Kidney (tissue), 22 donors: ENCODE measurements at places on chromosomes 3 and 15.

GRCh38 chr15:34608517-34608916 lies 25.1 kb upstream of the GOLGA8B start:
- DNase-seq: no peak

- DNase-seq: no peak
These were observed 17.9 kb downstream of the TMEM40 start for GRCh38 chr3:12741209-12741608.

DNA sequence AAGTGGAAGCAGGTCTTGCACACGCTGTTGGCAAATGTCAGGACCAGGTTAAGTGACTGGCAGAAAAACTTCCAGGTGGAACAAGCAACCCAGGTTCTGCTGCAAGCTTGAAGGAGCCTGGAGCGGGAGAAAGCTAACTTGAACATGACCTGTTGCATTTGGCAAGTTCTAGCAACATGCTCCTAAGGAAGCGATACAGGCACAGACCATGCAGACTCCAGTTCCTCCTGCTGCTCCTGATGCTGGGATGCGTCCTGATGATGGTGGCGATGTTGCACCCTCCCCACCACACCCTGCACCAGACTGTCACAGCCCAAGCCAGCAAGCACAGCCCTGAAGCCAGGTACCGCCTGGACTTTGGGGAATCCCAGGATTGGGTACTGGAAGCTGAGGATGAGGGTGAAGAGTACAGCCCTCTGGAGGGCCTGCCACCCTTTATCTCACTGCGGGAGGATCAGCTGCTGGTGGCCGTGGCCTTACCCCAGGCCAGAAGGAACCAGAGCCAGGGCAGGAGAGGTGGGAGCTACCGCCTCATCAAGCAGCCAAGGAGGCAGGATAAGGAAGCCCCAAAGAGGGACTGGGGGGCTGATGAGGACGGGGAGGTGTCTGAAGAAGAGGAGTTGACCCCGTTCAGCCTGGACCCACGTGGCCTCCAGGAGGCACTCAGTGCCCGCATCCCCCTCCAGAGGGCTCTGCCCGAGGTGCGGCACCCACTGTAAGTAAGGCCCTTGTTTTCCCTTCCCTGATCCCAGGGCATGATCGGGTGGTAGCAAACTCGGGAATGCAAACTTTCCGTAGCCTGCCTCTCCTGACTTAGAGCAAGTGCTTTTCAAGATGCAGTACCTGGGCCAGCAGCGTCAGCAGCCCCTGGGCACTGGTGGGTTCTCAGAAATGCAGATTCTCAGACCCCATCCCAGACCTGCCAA lies 759 bp downstream of the GALNT15 start:
- no peak for DNase-seq

- DNase-seq: peak; percentile 72
These were observed 513 bp downstream of the CLASP2 start for GRCh38 chr3:33717616-33717865.

- no peak for DNase-seq
These were observed 65.9 kb upstream of the NTRK3 start for GRCh38 chr15:88322461-88322860.

GRCh38 chr3:190912736-190913135 lies 50.2 kb upstream of the GMNC start:
- DNase-seq: no peak

DNA sequence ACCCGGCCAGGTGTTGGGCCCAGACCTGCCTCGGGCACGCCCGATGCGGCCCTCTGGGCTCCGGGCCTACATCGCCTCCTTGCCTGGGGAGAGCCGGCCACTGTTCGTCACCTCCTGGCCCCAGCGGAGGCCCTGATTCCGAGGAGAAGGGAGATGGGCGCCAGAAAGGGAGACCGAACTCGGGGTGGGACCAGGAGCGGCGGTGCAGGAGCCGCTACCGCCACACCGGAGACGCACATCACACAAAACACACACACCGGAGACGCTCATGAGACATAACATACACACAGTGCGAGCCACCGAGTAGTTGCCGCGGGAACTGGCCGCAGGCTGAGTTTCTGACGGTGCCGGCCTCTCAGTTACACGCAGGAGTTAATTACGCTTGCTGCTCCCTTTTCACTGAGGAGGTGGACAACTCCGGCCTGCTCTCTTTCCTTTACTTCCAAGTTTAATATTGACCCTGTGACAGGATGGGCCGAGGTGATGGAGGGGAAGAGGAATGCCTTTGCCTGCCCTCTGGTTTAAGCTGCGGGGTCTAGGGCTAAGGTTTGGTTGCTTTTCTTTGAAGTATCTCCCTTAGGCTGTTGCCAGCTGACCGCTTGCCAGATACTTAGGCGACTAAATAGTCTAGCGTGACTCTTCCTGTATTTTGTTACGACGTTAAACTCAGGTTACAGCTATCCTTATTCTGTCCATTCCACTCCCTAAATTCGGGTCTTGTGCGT lies 570 bp downstream of the PCNP start:
- peak; percentile 82 for DNase-seq

GRCh38 chr3:76789237-76789636 lies 250.7 kb upstream of the ROBO2 start:
- DNase-seq: no peak

- DNase-seq: no peak
These were observed 104.8 kb downstream of the PLCH1 start for GRCh38 chr3:155640098-155640497.

DNA sequence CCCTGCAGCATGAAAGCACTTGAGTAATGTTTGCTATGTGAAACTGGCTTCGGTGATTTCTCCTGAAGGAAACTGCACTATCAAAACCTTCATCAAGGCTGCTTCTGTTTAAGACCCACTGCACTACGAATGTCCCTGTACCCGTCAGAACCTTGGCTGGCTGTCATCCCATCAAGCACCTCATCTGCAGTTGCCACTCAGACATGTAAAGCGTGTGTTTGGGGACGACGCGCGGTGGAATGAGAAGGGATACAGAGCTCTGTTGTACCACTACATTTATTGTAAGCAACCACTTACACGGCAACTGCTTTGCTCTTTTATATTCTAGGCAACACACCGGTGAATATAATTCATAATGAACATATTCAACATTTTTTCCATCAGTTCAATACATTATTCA lies 147.6 kb downstream of the TIGIT start:
- DNase-seq: no peak

- no peak for DNase-seq
These were observed 73.1 kb downstream of the RAB11A start for GRCh38 chr15:65942436-65942835.

GRCh38 chr15:60017538-60018520 lies 13.7 kb downstream of the FOXB1 start:
- DNase-seq: no peak

DNA sequence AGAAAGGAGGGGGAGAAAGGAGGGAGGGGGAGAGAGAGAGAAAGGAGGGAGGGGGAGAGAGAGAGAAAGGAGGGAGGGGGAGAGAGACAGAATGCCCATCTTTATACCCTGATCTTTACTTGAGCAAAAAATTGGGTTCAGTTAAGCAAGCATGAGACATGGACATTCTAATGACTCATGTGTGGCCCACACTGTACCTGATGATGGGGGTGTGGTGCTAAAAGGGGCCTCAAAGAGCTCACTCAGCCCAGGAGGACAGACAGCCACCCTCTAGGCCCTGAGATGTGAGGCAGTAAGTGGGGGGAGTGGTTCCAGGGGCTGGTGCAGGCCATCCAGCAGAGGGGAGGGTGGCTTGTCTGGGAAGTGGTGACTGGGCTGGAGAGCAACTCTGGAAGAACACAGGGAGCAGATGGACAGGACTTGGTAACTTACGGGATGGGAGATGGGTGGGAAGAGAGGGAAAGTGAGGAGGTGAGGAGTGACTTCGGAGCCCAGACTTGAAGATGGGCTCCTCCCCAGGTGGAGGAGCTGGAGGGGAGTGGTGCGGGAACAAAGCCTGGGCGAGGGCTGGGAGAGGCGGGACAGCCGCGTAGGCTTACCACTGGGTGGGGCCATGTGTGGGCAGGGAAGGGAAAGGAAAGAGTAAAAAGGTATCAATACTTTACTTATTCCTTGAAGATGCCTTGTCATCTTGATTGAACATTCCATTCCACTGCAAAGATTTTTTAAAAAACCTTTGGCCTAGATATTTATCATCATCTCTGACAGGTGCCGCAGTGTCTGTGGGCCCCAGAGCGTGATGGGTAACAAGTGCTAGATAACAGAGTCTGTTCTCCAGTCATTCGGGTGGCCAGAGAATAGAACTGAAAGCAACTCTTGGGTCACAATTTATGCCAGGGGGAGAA lies 32.3 kb downstream of the TSPAN3 start:
- DNase-seq: no peak

- no peak for DNase-seq
These were observed 99.2 kb downstream of the CACNA1D start for GRCh38 chr3:53593611-53594010.

- DNase-seq: no peak
These were observed 372.7 kb upstream of the ATP10A start for GRCh38 chr15:26235864-26236263.

GRCh38 chr3:38738630-38739395 lies 77.2 kb downstream of the SCN10A start:
- DNase-seq: peak; percentile 28

- no peak for DNase-seq
These were observed 25.8 kb downstream of the COLQ start for GRCh38 chr3:15495461-15496340.

- no peak for DNase-seq
These were observed 181.4 kb downstream of the GAP43 start for GRCh38 chr3:115804713-115805119.

- no peak for DNase-seq
These were observed 336.0 kb upstream of the TRIM42 start for GRCh38 chr3:140341817-140342403.

GRCh38 chr3:169964176-169964575 lies 2.4 kb upstream of the SEC62 start:
- no peak for DNase-seq

- no peak for DNase-seq
These were observed 257.3 kb downstream of the XXYLT1 start for GRCh38 chr3:195013411-195014361.

DNA sequence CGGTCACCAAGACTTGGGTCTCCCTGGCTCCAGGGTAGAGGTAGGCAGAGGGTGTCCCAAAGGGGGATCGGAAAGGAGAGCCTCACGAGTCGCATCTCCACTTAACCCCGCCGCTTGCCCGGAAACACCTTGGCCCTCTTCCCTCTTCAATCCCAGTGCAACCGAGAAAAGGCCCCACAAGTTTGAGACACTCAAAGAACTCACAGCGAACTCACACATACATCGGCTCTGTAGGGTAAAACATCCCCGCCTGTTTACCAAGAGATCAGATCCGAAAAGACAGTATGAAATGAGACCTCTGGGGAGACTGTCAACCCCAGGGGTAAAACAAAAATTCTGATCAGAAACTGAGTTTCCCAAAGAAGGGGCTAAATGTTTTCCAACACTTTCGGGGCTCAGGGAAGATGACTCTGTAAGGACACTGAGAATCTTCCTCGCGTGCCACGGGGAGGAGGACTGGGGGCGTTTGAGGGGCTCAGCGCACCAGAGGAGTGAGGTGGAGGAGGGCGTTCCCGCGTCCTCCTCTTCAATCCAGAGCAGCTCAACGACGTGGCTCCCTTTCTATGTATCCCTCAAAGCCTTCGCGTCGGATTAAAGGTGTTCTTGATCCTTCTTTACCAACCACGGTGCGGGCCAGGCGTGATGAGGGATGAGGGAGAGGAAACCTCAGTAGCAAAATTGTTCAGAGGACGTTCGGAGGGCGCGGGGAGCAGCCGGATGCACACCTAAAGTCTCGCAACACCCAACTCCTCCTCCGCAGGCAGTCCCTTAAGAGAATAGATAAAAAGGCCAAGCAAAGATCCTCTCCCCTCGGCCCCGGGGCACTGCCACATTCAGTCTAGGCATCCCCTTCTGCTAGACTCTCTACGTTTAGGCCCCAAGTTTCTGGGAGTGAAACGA lies 3.7 kb downstream of the WNT5A start:
- DNase-seq: peak; percentile 65
